Stimulated activated CD4-positive, alpha-beta T cell treated with anti-CD3 and anti-CD28 coated beads, Interleukin-1b, Interleukin-23, amount 100 ng/mL, for 4 hours (primary cell): ENCODE measurements at places on chromosomes 11 and 22.

- no peak for DNase-seq
These were observed 12.9 kb downstream of the TSPAN32 start for GRCh38 chr11:2314525-2315394.

- DNase-seq: no peak
These were observed 474.4 kb downstream of the INSC start for GRCh38 chr11:15589070-15589626.

DNA sequence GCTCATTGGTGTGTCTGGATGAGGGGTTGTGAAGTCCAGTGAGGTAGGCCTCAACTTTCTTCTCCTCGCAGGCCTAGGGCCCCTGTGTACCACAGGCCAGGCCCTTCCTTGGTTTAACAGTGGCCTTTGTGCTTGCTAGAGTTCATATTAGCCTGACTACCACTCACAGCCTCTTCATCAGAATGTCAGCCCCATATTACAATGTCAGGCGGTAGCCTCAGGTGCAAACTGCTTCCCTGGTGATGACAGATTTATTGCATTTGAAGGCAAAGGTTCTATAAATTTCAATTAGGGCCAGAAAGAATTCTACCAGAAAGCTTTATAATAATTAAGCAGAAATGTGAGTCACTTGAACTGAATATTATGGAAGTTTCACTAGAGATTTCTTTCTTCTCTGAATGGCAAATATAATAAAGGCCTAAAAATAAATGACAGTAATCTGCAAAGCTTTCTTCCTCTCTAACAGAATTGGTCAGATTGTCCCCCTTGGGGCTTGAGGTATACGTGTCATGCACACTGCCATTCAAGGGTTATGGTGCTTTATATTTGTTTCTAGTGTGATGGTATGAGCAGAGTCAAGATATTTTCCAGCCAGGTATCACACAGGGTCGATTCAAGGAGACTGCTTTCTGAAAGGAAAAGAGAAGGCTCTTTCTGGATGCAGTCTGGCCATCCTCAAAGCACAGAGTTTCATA is 210.3 kb downstream of the CWF19L2 start:
- no peak for DNase-seq

DNA sequence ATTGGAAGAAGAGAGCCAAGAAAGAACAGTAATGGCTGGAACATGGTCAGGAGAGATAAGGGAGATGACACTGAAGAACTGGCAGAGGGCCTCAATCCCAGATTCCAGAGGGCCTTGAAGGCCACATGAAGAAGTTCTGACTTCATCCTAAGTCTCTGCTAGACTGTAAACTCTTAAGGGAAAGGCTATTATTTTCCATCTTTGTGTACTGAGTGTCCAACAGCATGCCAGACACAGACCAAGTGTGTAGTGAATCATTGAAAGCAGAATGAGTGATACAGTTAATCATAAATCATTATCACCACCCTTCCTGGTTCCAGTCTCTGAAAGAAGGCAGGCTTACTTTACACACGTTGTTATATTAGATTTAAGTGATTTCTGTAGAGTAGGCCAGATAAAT is 185.3 kb upstream of the C11orf87 start:
- DNase-seq: no peak

DNA sequence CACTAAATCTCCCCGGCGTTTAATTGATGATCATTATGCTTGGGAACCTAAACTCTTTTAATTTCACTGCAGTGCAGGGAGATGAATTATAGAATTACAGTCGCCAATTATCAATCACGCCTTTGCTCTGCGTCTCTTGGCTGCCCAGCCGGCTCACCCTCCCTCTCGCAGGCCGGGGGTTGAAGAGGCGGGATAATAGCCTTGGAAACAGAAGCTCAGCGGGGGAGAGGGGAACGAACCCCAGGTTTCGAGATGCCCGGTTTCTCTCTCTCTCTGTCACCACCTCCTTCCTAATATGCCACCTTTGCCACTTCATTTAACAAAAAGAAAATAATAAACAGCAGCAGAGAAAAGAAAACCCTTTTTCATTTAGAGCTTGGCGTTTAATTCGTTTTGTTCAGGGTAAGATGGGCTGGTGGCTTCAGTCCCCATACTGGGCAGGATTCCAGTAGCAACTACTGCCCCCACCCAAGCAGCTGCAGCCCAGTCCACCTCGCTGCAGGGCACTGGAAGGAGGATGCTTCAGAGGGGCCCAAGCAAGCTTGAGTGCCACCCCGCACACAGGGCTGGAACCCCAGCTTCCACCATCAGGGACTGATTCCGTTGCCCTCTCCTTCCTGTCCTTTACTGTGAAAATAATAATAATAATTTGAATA is 271.7 kb downstream of the BUD13 start:
- DNase-seq: no peak

- no peak for DNase-seq
These were observed 26.9 kb upstream of the TP53I11 start for GRCh38 chr11:44977493-44977984.

DNA sequence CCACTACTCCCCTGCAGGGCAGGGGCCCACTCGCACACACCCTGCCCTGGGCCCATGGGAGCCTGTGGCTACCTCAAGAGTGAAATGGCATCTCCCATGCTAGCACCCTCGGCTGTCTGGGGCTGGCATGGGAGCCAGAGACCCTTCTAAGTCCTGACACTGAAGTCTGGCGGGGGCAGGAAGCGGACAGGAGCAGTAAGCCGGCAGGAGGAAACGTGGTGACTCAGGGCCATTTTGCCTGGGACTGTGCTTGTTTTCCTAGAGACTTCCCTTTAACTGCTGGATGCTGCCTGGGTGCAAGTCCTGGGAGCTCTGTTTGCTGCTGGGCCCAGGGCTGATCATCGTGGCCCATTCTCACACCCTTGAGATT is 16.8 kb downstream of the RELT start:
- no peak for DNase-seq

GRCh38 chr11:78138694-78139421 is 568 bp downstream of the ALG8 start:
- DNase-seq: peak; percentile 26

DNA sequence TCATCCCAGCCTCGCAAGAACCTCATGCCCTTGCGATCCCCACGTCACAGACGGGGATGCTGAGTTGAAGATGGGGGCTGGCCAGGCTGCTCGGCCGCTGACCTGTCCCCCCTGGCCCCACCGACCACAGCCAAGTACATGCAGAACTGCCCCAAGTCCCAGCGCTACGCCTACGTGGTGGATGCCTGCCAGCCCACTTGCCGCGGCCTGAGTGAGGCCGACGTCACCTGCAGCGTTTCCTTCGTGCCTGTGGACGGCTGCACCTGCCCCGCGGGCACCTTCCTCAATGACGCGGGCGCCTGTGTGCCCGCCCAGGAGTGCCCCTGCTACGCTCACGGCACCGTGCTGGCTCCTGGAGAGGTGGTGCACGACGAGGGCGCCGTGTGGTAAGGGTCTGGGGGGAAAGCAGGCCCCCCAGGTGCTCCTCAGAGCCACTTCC is 10.0 kb downstream of the MUC5B start:
- no peak for DNase-seq

DNA sequence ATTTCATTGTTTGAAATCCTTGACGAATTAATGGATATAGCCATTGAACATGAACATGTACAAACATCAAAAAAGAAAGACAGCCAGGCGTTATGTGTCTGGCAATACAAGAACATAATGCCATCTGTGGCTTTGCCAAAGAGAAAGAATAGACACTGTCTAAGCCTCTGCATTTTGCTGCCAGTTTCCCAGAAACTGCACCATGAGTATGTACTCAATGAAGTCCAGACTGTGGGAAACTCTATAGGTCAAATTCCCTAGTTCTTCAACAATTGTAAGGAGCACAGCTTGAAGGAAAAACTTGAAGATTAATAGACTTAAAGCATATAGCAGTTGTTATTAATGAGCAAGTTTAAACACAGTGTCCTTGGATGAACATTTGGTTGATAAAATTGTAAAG is 71.3 kb downstream of the BBOX1 start:
- no peak for DNase-seq

- DNase-seq: no peak
These were observed 12.3 kb downstream of the APOBEC3H start for GRCh38 chr22:39109361-39109760.

DNA sequence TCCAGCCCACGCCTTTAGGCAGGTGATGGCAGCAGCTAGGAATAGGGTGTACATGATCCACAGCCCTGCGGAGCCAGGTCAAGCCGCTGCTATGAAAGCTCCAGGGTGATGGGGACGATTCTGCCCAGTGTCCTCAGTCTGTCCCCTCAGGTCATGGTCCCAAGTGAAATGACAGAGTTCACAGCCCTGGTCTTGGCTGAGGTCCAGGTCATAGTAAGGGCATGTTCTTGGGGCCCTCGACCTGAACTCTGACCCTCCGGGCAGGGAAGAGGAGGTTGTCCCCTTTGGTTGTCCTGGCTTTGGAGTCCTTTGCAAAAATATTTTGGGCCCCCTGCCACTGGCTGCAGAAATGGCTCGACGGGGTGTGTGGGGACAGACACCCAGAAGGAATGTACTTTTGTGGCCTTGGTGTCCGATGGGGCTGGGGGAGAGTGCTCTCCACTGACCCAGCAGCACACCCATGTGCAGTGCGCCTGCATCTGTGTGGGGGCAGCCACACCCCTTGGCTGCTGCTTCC is 7.3 kb downstream of the C22orf31 start:
- no peak for DNase-seq

- no peak for DNase-seq
These were observed 46.5 kb upstream of the ADA2 start for GRCh38 chr22:17265649-17266248.

- no peak for DNase-seq
These were observed 883 bp upstream of the VPREB3 start for GRCh38 chr22:23754980-23755636.

- DNase-seq: no peak
These were observed 904.5 kb downstream of the DLG2 start for GRCh38 chr11:84722583-84723108.

- DNase-seq: no peak
These were observed 1033.6 kb downstream of the FAM181B start for GRCh38 chr11:81700076-81700475.

DNA sequence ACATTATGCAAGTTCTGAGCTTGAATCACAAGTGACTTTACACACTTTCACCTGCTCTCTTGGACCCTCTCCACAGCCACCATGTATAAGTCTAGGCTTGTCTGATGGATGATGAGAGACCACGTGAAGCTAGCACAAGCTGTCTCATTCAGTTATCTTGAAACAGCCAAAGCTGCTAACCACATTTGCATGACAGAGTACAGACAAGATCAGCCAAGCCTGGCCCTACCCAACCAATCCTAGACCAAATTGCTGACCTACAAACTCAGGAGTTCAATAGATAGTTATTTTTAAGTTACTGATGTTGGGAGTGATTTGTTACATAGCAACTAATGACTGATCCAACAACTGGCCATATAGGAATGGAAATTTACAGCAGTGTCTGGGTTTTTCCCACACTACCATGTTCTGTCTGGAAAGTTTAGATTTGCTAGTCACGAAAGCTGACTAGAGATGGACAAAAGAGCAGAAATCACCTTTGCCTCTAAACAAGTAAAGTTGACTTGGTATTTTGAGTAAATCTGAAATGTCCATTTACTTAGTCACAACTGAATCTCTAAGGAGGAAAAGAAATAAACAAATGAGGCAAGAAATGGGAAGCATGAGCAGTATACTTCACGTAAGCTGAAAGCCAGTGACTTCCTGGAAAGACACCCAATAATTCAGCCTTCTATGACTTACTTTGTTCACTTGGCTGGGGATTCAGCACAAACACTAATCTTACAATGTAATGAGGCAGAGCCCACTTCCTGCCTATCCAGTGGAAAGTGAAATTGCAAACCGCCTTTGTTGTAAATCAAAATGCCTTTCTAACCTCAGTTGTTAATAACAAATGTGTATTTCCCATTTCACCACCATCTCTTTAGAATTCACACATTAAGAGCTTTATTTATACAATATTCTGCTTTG is 101.7 kb downstream of the FAM181B start:
- DNase-seq: no peak

DNA sequence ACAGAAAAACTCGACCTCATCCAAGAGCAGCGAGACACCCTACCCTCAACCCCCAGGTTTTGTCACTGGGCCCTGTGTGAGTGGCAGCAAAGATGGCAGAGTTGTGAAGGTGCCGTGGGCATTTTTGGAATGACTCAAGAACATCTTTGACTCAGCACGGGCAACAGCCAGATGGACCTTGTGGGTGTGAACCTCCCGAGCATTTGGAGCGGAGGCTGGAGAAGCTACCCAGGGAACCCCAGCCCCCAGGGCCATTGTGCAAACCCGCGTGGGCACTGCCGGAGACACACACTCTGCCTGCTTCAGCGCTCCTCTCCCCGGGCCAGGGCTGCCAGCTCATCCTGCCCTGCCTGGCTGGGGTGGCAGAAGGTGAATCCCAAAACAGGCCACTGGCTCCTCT is 66.1 kb downstream of the PANX1 start:
- DNase-seq: no peak

DNA sequence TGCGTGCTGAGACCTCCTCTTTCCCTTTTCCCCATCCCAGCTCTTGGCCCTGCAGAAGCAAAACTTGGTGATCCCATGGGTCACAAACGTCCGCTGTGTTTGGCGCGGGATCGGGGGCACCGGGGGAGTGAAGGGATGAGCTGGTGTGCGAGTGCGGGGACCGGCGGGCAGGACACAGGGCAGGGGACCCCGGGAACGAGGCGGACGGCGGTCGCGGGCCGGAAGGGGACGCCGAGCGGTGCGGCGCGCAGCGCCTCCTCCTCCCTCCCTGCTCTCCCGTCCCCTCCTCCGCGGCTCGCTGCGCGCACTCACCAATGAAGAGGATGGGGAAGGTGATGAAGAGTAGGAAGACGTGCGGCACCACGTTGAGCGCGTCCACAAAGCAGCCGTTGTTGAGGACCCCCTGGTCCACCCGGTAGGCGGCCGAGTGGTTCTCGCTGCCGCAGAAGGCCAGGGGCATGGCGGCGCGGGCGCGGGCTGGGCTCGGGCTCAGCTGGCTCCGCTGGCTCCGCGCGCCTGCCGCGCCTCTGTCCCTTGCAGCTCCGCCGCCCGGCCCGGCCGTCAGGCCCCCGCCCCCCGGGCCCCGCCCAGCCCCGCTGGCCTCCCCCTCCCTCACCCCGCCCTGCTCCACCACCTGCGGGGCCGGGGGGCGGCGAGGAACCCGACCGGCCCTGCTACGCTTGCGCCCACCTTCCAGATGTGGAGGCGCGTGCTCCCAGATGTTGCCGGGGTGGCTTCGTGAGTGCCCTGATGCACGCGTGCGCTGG is at the start of gene ABCC8:
TSS of gene ABCC8 (minus strand) at position 529 of the 767 bp plus-strand sequence. CDS start at position 460, 69 bp downstream.
- no peak for DNase-seq

GRCh38 chr22:46297151-46297812 is 612 bp downstream of the GTSE1 start:
- DNase-seq: no peak

DNA sequence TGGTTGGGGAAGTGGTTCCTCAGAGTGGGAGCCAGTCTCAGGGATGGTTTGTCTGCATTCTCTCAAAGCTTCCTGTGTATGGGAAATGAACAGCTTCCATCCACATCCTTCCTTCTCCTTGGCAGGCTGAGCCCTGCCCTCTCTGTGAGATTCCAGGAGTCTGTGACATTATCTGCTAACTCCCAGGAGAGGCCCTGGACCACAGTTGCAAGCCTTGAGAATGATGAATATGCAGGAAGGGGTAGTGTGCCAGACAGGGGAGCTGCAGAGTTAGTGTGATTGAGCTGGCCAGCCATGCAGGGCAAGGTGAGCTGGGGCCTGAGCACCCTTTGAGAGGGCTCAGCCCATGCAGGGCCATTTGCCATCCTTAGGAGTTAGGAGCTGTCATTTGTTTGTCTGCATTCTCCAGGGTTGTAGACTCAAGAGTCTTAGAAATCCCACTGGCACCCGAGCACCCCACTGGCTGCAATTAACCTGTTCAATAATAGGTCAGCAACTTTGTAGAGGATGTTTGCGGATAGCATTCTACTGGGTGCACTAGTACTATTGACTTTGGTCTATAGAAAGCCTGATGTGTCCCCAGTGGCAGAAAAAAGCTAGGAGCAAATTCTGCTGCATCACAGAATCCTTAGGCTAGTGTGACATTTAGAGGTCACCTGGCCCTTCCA is 299.0 kb upstream of the CADM1 start:
- no peak for DNase-seq
